ENCODE measurements at places on chromosomes 5 and 9. TPM values are rescaled to one million over a fixed set of nuclear protein-coding genes. Genes with fewer than 3 reads are reported as not detected.

The DMRTA1 gene
- total RNA-seq: 1.0 TPM

The HEMGN gene
- total RNA-seq: not detected

The HARS1 gene
- total RNA-seq: 81.3 TPM

The TAL2 gene
- total RNA-seq: 0.32 TPM

The AHRR gene
- total RNA-seq: 3.5 TPM

The SHISAL2B gene
- total RNA-seq: not detected

The SSBP2 gene
- 9.0 TPM for total RNA-seq

The IQGAP2 gene
- 1.1 TPM for total RNA-seq

The PCDHA1 gene
- 0.21 TPM for total RNA-seq

The IFNA2 gene
- total RNA-seq: not detected

The FOXI1 gene
- total RNA-seq: not detected

The PLAC8L1 gene
- total RNA-seq: not detected

The FRRS1L gene
- total RNA-seq: 0.37 TPM

The CER1 gene
- not detected for total RNA-seq

The GGTA1 gene
- not detected for total RNA-seq

The POU5F2 gene
- not detected for total RNA-seq

The CFAP157 gene
- total RNA-seq: not detected

The WWC1 gene
- total RNA-seq: 92.8 TPM

The TMC1 gene
- 0.05 TPM for total RNA-seq

The NR4A3 gene
- 2.0 TPM for total RNA-seq

The C9orf50 gene
- total RNA-seq: not detected

The AP3B1 gene
- 33.9 TPM for total RNA-seq

The GPX8 gene
- total RNA-seq: 38.5 TPM

The NHP2 gene
- 398 TPM for total RNA-seq

The HAUS6 gene
- total RNA-seq: 20.9 TPM

The ANKRD34B gene
- total RNA-seq: 0.07 TPM

The LCP2 gene
- total RNA-seq: not detected

The GLRA1 gene
- total RNA-seq: not detected

The SPATA31A3 gene
- not detected for total RNA-seq

The PRRC1 gene
- 51.4 TPM for total RNA-seq

The CCDC192 gene
- not detected for total RNA-seq

The HTR1A gene
- total RNA-seq: not detected

The ISOC1 gene
- 19.9 TPM for total RNA-seq

The ZNF608 gene
- 0.33 TPM for total RNA-seq

The VLDLR gene
- 22.4 TPM for total RNA-seq

The SH2D3C gene
- total RNA-seq: 0.16 TPM

The PAM gene
- total RNA-seq: 19.5 TPM

The PCSK1 gene
- total RNA-seq: 0.22 TPM

The SCGB3A2 gene
- not detected for total RNA-seq

The GABRA6 gene
- total RNA-seq: not detected

The POLR3G gene
- total RNA-seq: 15.8 TPM

The CA9 gene
- 5.3 TPM for total RNA-seq

The FOXD4L4 gene
- total RNA-seq: not detected

The SNCAIP gene
- total RNA-seq: 0.05 TPM

The IFNK gene
- total RNA-seq: not detected

The GRXCR2 gene
- not detected for total RNA-seq

The COQ4 gene
- total RNA-seq: 49.6 TPM

The GPR151 gene
- not detected for total RNA-seq

The DNM1 gene
- 82.3 TPM for total RNA-seq

The GARIN3 gene
- total RNA-seq: not detected

Measured in A549 treated with CpdA at 1 μM for 4 hours (cell line).